ENCODE measurements at places on chromosomes 4 and X.

- no peak for DNase-seq
These were observed 127.8 kb downstream of the ANOS1 start for GRCh38 chrX:8604131-8604530.

GRCh38 chrX:39740078-39740477, 357.7 kb downstream of the BCOR start:
- no peak for DNase-seq

DNA sequence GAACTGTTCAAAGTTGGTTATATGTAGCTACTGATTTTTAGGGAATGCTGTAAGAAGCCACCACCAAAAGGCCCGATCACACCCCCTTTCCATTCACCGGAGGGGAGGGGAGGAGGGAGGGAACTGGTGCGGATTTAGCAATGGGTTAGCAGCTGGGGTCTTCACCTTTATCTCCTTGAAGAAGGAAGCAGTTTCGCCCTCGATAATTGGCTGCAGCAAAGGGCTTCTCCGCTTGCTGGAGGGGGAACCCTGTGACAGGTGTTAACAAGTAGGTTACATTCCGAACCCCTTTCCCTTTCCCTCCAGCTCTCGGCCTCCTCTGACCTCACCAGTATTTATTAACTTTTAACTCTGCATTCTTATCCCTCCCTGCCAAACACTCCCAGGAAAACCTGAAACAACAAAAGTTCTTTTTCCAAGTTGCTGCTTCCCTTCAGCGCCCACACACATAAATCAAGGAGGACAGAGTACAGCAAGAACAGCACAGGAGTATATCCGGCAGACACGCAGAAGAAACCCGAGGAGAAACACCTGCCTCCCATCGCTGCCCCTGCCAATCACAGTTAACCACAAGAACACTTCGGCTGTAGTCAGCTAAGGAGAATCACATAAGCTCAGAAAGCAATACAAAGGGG, 39.8 kb upstream of the NAP1L5 start:
- peak; percentile 12 for DNase-seq

- DNase-seq: no peak
These were observed 94.6 kb upstream of the GALNT7 start for GRCh38 chr4:173073939-173074500.

GRCh38 chr4:153785910-153786721, 2.8 kb downstream of the SFRP2 start:
- peak; percentile 14 for DNase-seq

DNA sequence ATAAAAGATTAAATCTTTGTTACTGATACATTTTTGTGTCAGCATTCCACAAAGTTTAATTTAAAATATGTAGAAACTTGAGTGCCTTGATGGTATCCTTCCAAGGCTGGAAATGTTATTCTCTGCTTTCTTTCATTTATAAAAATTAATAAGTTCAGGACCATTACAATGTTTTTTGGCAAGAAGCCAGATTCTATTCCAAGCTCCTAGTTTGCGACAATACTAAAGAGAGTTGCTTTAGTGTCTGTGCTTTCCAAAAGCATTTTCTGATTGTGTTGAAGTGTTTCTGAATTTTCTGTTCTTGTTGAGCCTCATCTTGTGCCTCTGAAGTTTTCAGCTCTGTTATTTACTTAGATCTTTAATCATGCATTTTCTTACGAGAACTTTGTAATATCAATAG, 516.2 kb downstream of the KCTD8 start:
- DNase-seq: no peak

DNA sequence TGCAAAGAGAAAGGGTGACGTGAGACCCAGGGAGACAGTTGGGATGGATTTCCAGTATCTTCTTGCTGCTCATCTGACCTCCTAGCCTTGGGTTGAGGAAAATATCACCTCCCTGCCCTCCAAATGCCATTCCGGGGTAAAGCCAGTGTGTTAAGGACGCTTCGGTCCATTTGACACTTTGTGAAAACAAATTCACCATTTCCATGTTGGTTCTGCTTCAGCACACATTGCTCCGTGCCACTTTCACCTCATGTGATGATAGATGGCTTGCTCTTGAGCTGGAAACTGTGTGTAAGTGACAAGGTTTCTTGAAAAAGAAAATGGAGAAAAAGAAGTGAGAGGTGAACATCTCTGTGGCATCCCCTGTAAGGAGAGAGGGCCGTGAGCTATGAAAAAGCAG, 256.1 kb upstream of the PGRMC2 start:
- no peak for DNase-seq

GRCh38 chr4:80365928-80366327, 30.4 kb downstream of the CFAP299 start:
- DNase-seq: peak; percentile 76

- no peak for DNase-seq
These were observed 121.3 kb downstream of the FHIP1A start for GRCh38 chr4:151530230-151530629.
